Mesothelial cell of epicardium (in vitro differentiated cells): ENCODE measurements at places on chromosomes 16 and 17. TPM values are rescaled to one million over a fixed set of nuclear protein-coding genes. Genes with fewer than 3 reads are reported as not detected.

RAB11FIP4 gene
- 21.1 to 21.8 TPM (median 21.2 TPM) in 3 replicates for total RNA-seq

CACNG1 gene
- total RNA-seq: 0.18 to 0.23 TPM (median 0.20 TPM) in 3 replicates

SLC22A31 gene
- total RNA-seq: 1.1 to 1.7 TPM (median 1.1 TPM) in 3 replicates

DNA sequence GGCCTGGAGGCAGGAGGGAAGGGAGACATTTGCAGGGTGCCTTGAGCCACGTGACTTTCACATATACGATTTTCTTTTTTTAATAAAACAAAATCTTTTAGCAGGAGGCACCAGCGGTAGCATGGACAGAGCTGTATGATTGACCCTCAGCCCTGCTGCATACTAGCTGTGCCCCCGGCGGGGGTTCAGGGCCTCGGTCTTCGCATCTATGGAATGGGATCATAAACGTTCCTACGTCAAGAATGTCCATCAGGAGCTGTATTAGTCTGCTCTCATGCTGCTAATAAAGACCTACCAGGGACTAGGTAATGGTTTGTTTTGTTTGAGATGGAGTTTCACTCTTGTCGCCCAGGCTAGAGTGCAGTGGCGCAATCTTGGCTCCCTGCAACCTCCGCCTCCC, 27.2 kb downstream of the SLC38A8 start:
- no peaks in the 10 kb centered on the region for H3K27me3 ChIP-seq
- no peaks in the 10 kb centered on the region for H3K4me1 ChIP-seq
- H3K36me3 ChIP-seq: no peaks in the 10 kb centered on the region
- no peak overlapping the region for H3K4me3 ChIP-seq

DNA sequence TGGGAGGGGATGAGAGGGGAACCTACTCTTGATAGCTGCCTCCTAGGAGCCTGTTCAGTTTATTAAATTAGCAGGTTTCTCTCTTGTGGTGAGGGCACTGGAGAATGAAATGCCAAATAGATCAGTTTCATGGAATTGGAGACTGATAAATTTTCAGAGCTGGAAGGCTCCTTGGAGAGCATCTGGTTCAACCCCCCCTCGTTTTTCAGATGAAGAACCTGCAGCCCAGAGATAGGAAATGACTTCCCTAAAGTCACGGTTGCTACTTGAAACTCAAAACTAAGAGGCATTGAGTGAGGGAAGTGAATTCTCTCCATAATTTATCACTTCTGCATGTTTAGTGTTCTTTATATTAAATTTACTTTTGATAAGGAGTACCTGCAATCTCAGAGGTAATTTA, 366.0 kb upstream of the CCL2 start:
- no peak for DNase-seq
- H3K27ac ChIP-seq: no peak overlapping the region
- no peaks in the 10 kb centered on the region for H3K36me3 ChIP-seq
- no peak overlapping the region for H3K4me3 ChIP-seq

DNA sequence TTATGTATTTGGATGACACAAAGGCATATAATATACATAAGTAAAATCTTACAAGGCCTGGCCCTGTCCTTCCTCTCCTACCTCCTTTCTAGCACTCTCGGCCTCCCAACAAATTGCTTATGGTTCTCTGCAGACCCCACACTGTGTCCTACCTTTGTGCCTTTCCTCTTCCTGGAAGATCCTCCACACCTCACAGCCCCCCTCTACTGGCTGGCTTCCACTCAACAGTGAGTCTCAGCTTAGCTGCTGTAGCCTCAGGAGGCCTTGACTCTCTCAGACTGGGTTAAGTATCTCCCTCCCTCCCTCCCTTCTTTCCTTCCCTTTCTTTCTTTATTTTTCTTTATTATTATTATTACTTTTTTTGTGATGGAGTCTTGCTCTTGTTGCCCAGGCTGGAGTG, 8.3 kb upstream of the SLC52A1 start:
- no peak overlapping the region for H3K4me3 ChIP-seq
- no peak overlapping the region for H3K27ac ChIP-seq
- peaks cover 4% of the 10 kb centered on the region for H3K27me3 ChIP-seq

- H3K4me3 ChIP-seq: no peak overlapping the region
- H3K36me3 ChIP-seq: no peaks in the 10 kb centered on the region
- peaks cover 9% of the 10 kb centered on the region for H3K4me1 ChIP-seq
- H3K27me3 ChIP-seq: no peaks in the 10 kb centered on the region
- no peak for DNase-seq
- H3K27ac ChIP-seq: no peak overlapping the region
Observed at GRCh38 chr16:88878967-88879787, 12.7 kb upstream of the PABPN1L start.
